ENCODE measurements at places on chromosomes 13 and 19.

DNA sequence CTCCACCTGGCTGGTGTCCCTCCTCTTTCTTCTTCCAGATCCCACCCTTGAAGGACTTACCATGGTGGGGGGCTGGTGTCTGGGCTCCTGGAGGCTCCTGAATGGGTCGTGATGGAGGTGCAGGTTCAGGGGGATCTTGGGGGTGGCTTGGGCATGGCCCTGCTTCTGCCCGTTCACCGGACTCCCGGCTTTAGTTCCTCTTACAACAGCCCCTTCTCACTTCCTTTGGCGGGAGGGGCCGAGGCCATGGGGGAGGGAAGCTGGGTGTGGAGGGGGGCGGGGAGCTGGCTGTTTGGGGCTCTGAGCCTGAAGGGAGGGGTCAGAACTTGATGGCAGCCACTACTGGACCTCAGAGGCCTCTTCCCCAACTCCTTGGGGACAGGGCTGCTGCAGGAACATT, at the start of gene MYO1F:
Gene MYO1F, minus strand, starts transcription at position 196 of the 400 bp plus-strand sequence. Its CDS starts 133 bp downstream, at position 63.
- H3K36me3 ChIP-seq: no peaks in the 10 kb centered on the region
- no peaks in the 10 kb centered on the region for H3K27me3 ChIP-seq
- peak within 1 kb of the TSS; percentile 43 for H3K4me3 ChIP-seq
- peaks cover 25% of the 10 kb centered on the region for H3K4me1 ChIP-seq

- no peak overlapping the region for H3K4me3 ChIP-seq
- H3K27me3 ChIP-seq: no peaks in the 10 kb centered on the region
- no peak overlapping the region for H3K27ac ChIP-seq
These were observed 46.9 kb upstream of the UQCRFS1 start for GRCh38 chr19:29259867-29260281.

DNA sequence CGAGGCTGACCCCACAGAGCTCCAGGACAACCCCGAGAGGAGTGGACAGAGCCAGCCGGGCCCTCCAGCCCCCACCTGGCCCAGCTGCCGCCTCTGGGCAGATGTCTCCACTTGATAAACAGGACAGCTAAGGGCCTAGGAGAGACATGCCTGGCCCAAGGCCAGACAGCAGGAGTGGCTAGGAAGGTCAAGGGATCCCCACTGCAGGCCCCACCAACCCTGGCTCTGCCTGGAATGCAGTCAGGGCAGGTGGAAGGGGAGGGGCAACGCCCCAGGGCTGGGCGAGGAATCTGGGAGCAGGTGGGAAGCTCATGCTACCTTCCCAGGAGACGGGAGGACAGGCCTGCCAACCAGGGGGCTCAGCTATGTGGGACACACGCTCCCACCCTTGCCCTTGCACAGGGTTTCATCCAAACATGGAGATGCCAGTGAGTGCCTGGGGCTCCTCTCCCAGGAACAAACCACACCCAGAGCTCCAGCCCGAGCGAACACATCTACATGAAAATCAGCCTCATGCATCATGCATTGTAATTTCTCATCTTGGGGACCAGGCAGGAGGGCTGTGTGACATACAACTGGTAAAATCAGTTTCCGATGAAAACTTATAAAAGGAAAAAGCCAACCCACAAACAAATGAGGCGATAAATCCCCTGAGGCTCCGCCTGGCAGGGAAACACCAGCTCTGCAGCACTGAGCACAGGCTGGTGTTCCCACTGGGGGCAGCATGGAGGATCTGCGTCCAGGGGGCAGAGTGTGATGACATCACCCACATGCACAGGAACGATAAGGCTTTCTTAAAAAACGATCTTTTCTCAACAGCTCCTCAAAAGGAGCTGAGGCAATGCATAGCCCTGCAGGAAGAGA, 25.0 kb downstream of the SH3GL1 start:
- no peak for DNase-seq
- no peaks in the 10 kb centered on the region for H3K36me3 ChIP-seq
- H3K27ac ChIP-seq: peak overlapping the region; percentile 80
- no peaks in the 10 kb centered on the region for H3K27me3 ChIP-seq
- no peak overlapping the region for H3K4me3 ChIP-seq

GRCh38 chr19:35751839-35752745, 3.7 kb downstream of the LIN37 start:
- H3K27ac ChIP-seq: no peak overlapping the region
- H3K4me1 ChIP-seq: peaks cover 4% of the 10 kb centered on the region
- H3K36me3 ChIP-seq: peaks cover 42% of the 10 kb centered on the region
- no peak for DNase-seq

DNA sequence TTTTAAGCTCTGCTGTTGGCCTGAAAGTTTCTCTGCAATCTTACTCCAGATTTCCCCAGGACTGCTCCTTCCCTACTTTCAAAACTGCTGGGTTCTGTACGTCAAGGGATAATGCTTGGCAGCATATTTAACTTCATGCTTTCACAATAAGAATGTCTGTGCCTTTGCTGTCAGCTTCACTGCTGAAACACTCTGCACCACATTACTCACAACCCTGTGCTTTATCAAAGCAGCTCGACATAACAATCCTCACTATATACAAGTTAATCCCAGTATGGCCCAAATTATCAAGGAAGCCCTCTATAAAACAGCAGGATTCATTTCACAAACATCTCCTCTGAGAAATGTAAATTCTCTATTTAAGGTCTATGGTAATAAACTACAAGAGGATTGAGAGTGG, 17.5 kb downstream of the LATS2 start:
- no peak overlapping the region for H3K4me3 ChIP-seq
- H3K36me3 ChIP-seq: peaks cover 31% of the 10 kb centered on the region
- H3K27ac ChIP-seq: peak overlapping the region; percentile 29

- H3K27me3 ChIP-seq: no peaks in the 10 kb centered on the region
- H3K4me1 ChIP-seq: peaks cover 4% of the 10 kb centered on the region
- DNase-seq: no peak
- H3K36me3 ChIP-seq: peaks cover 6% of the 10 kb centered on the region
- H3K4me3 ChIP-seq: no peak overlapping the region
- no peak overlapping the region for H3K27ac ChIP-seq
These were observed 108.7 kb downstream of the ESD start for GRCh38 chr13:46688306-46688705.

GRCh38 chr13:96199315-96199714, 109.4 kb downstream of the HS6ST3 start:
- no peaks in the 10 kb centered on the region for H3K4me1 ChIP-seq
- no peak overlapping the region for H3K27ac ChIP-seq
- H3K27me3 ChIP-seq: no peaks in the 10 kb centered on the region
- no peak for DNase-seq
- H3K4me3 ChIP-seq: no peak overlapping the region

GRCh38 chr19:12726988-12727316, 3.2 kb upstream of the TNPO2 start:
- no peak for DNase-seq
- no peak overlapping the region for H3K4me3 ChIP-seq
- no peaks in the 10 kb centered on the region for H3K27me3 ChIP-seq
- peaks cover 51% of the 10 kb centered on the region for H3K36me3 ChIP-seq
- H3K27ac ChIP-seq: no peak overlapping the region

DNA sequence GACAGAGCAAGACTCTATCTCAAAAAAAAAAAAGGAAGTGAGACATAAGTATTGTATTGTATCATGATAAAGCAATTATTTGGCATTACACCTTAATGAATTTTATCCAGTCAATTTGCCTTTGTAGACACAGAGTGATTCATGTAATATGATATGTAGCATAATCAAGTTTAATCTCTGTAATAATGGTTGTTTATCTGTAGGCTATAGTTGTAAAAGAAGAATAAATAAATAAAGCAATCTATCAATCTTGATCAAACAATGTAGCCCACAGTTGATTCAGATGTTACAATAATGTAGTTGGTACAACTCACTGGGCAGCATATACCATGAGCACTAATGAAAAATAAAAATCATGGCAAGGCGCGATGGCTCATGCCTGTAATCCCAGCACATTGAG, 28.5 kb upstream of the CEACAM20 start:
- H3K36me3 ChIP-seq: no peaks in the 10 kb centered on the region
- H3K4me3 ChIP-seq: no peak overlapping the region
- no peak overlapping the region for H3K27ac ChIP-seq

- no peak overlapping the region for H3K4me3 ChIP-seq
- H3K4me1 ChIP-seq: no peaks in the 10 kb centered on the region
- no peak for DNase-seq
- H3K27me3 ChIP-seq: no peaks in the 10 kb centered on the region
- peak overlapping the region; percentile 21 for H3K27ac ChIP-seq
- no peaks in the 10 kb centered on the region for H3K36me3 ChIP-seq
These were observed 1.7 kb upstream of the ITGBL1 start for GRCh38 chr13:101450749-101451130.

DNA sequence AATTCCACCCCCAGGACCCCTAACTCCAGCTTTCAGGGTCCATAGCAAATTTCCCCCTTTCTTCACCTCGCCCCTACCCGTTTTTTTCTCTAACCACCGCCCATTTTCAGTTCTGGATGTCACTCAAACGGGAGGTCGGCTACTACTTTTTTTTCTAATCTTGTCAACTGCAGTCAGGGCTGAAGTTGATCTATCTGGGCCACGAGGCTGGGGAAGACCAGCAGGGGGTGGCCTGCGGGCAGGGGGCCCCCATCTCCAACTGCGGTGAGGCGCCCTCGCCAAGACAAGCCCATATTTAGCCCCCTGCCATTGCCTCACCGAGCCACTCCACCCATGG, 748 bp downstream of the LHFPL6 start:
- no peak for DNase-seq
- no peaks in the 10 kb centered on the region for H3K36me3 ChIP-seq
- peaks cover 25% of the 10 kb centered on the region for H3K4me1 ChIP-seq
- peak overlapping the region; percentile 49 for H3K27ac ChIP-seq
- H3K4me3 ChIP-seq: peak overlapping the region; percentile 61

DNA sequence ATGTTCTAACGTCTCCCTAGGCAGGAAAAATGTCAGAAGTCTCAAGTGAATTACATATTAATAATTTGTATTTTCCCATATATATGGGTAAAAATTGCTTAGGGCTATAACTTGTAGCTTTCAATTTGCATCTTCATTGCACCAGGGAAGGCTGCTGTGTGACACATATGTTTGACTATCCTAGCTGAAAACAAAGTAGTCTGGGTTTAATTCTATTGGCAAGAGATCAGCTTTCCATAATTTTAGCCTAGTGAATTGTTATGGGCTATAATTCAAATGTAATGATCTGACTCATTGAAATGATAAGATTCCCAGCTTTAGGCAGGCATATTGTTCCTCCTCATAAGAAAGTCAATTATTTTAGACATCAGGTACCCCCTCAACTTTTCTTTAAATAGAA, 553.1 kb downstream of the DCT start:
- no peaks in the 10 kb centered on the region for H3K4me1 ChIP-seq
- no peaks in the 10 kb centered on the region for H3K27me3 ChIP-seq

GRCh38 chr13:46804391-46804815, 7.4 kb upstream of the ESD start:
- no peaks in the 10 kb centered on the region for H3K4me1 ChIP-seq
- no peaks in the 10 kb centered on the region for H3K27me3 ChIP-seq
- no peak overlapping the region for H3K4me3 ChIP-seq
- H3K36me3 ChIP-seq: no peaks in the 10 kb centered on the region
- H3K27ac ChIP-seq: no peak overlapping the region

- H3K4me1 ChIP-seq: no peaks in the 10 kb centered on the region
- no peaks in the 10 kb centered on the region for H3K27me3 ChIP-seq
- DNase-seq: no peak
These were observed 79.9 kb downstream of the VWA8 start for GRCh38 chr13:41880966-41881365.

DNA sequence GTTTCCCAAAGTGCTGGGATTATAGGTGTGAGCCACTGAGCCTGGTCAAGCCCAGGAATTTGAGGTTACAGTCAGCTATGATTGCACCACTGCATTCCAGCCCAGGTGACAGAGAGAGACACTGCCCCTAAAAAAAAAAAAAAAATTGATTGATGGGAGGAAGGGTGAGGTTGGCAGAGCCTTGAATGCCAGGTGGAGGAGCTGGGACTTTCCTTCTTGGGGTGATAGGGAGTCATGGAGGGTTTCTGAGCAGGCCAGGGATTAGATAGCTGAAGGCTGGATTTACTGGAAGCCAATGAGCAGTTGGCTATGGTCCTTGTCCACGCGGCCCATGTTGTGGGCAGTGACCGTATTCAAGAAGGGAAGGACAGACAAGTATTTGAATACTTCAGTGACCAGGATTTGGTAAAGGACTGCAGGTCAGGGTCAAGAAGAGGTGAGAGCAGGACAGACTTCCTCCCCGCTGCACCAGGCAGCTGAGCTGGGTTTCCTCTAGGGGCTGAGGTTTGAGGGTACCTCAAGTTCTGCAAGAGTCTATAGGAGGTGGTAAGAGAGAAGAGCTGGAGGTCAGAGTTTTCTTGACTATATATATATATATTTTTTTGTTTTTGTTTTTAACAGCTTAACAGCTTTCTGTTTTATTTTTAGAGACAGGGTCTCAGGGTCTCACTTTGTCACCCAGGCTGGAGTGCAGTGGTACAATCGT, 6.9 kb upstream of the ICAM4 start:
- H3K4me3 ChIP-seq: no peak overlapping the region
- DNase-seq: no peak
- no peaks in the 10 kb centered on the region for H3K4me1 ChIP-seq
- no peak overlapping the region for H3K27ac ChIP-seq

DNA sequence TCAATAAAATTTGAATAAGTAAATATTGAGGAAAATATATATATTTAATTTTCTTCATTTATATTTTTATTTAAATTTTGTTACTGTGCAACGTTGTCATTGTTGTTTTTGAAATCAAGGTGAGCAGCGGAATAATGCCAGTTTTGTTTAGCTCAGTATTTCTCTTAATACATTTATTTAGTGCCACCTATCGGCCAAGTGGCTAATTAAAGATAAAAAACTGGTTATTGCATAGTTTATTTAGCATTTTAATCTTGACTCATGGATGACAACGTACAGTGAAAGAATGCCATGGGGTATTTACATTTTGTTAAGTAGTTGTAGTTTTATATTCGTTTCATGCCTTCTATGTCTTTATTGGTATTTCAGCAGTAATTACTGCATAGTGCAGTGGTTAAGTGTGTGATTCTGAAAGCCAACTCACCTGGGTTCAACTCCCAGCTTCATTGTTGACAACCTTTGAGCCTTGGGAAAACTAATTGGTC, 265.9 kb downstream of the MYO16 start:
- no peak overlapping the region for H3K4me3 ChIP-seq
- peak; percentile 56 for DNase-seq
- no peaks in the 10 kb centered on the region for H3K4me1 ChIP-seq
- H3K36me3 ChIP-seq: no peaks in the 10 kb centered on the region

DNA sequence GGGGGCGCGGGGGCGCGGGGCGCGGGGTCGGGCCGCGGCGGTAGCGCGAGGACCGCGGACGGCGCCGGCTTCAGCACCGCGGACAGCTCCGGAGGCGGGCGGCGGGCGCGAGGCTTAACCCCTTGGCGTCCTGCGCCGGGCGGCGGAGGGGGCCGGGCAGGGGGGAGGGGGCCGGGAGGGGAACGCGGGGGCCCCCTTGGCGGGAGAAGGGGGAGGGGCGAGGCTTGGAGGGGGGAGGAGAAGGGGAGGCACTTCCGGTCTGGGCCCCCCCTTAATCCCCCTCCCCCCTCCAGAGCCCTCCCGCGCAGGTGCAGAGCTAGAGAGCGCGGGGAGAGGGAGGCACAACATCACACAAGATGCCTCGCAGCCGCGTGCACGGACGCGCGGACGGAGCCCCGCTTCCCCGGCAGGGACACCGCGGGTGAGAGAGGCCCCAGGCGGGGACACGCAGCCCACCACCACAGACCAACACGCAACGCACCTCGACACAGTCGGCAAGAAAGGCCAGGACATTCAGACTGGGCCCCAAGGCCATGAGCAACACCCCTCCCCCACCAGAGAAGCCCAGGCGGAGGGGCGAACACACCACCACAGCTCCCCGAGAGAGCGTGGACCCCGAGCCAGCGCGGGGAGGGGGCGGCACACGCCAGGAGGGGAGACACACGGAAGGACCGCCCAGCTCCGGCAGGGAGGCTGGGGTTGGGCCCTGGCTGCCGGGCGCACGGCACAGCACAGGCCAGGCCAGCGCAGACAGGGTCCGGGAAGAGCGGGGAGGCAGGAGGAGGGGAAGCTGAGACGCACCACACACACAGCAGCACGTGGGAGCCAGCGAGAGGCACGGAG, 24.1 kb downstream of the SHANK1 start:
- no peaks in the 10 kb centered on the region for H3K36me3 ChIP-seq
- no peak overlapping the region for H3K4me3 ChIP-seq
- no peak for DNase-seq
- no peak overlapping the region for H3K27ac ChIP-seq

Data from tibial nerve (tissue), 4 donors.